ENCODE measurements at places on chromosomes 3 and 15. TPM values are rescaled to one million over a fixed set of nuclear protein-coding genes. Genes with fewer than 3 reads are reported as not detected.

- no peak for DNase-seq
Observed at GRCh38 chr3:78706906-78707523, 1060.8 kb downstream of the ROBO1 start.

DNA sequence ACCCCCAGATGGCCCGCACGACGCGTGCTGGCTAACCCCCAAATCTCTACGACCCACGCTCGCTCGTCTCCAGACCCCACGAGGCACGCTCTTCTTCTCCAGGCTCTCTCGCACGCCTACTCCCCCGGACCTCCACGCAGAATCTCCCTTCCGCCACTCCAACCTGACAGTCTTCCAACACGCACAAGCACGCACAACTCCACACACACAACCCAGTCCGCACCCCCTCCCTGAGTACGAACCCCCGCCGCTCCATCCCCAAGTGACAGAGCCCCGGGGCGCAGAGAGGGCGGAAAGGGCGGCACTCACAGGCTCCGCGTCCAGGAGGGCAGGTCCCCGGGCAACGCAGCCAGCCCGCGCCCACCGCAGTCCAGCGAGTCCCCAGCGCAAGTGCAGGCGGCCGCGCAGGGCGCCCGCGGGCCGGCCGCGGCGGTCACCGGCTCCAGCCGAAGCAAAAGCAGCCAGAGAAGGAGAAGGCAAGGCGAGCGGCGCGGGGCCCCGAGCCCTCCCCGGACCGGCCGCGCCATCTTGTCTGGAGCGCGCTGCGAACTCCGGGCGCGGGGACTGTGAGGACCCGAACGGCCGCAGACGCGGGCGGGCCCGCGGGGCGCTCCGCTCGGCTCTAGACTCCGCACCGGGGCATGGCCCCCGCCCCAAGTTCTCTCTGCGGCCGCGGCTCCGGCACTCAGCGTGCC, 794 bp downstream of the LRIG1 start:
- no peak for DNase-seq

Gene EOGT
- 148 TPM for total RNA-seq

Gene OXSM
- 8.4 TPM for total RNA-seq

Gene EOMES
- 0.63 TPM for total RNA-seq

GRCh38 chr3:85312331-85312730, 353.5 kb downstream of the CADM2 start:
- no peak for DNase-seq

DNA sequence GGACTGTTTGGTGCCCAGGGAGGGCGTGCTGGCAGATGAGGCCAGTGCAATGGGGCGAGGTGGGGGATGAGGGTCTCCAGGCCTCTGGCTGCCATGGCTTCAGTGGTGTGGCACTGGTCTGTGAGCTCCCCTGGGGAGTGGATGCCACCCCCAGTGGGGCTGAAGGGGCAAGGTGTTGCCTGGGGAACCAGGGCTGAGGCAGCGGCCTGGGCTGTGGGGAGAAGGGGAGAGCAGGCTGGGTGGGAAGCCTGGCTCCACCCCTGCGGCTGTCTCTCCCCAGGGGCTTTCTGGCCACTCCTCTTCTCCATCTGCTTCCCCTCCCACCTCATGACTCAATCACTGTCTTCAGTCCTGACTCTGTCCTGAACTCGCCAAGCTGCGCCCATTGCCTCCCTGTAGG, 88.4 kb upstream of the TLE3 start:
- DNase-seq: no peak

DNA sequence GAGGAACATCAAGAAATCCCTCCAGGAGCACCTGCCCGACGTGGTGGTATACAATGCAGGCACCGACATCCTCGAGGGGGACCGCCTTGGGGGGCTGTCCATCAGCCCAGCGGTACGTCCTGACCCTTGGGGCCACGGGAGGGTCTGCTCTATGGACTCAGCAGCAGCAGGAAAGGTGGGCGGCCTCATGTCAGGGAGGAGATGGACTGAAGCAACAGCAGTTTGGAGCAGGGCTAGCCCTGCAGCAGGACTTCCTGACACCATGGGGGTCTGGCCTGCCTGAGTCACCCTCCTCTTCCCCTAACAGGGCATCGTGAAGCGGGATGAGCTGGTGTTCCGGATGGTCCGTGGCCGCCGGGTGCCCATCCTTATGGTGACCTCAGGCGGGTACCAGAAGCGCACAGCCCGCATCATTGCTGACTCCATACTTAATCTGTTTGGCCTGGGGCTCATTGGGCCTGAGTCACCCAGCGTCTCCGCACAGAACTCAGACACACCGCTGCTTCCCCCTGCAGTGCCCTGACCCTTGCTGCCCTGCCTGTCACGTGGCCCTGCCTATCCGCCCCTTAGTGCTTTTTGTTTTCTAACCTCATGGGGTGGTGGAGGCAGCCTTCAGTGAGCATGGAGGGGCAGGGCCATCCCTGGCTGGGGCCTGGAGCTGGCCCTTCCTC, 24.2 kb downstream of the HDAC11 start:
- DNase-seq: no peak

Gene ABHD6
- total RNA-seq: 10.6 TPM
